CD4-positive, alpha-beta memory T cell (primary cell): ENCODE measurements at places on chromosomes 2 and 18.
A peak's percentile ranks its signal among the peaks of the same experiment; 100 is the strongest.

DNA sequence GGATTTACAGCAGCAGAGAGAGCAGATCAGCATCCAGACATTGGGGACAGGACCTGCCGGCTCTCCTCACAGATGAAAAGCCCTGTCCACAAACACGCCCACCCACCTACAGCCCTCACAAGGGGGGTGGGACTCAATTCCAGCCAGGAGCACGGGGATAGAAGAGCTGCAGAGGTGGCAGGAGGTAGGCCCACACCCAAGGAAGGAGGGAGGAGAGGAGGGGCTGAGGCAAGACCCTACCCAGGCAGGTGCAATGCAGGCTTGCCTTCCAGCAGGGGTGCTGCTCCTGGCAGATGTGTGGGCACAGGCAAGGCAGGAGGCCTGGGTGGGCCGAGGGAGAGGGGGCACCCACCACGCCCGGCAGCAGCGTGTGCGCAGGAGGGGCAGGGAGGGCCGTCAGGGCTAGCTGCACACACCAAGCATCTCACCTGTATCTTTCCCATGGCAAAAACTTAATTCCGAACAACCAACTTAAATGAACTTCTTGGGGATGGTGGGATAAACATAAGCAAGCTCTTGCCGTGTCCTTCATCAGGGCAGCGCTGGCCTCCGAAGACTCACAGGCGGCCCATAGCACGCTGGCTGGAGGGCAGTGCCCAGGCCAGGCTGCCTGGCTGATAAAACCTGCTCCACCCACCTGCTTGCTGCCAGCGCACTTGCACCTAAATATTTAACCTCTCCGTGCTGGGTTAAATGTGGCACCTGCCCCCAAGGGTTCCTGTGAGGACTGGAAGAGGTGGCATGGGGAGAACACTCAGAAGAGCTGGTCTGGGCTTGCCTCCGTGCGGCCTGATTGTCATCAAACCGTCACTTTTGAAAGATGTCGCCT lies 219.5 kb downstream of the HDAC4 start:
- no peak for DNase-seq

DNA sequence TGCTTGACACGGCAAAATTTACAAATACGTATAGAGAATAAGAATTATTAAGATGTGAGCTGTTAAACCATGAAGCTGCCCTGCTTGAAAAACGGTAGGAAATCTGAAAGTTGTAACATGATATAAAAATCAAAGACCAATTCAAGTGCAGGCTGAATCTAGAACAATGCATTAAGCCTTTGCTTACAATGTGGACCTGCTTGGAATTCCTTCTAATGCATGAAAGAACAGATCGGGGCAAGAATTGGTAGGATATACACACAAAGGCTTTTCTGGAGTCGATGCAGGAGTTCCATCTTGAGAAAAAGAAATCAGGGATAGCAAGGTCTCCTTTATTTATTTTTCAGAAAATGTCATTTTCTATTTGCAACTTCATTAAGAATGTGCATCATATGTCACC lies 136.8 kb downstream of the DLGAP1 start:
- no peak for DNase-seq

DNA sequence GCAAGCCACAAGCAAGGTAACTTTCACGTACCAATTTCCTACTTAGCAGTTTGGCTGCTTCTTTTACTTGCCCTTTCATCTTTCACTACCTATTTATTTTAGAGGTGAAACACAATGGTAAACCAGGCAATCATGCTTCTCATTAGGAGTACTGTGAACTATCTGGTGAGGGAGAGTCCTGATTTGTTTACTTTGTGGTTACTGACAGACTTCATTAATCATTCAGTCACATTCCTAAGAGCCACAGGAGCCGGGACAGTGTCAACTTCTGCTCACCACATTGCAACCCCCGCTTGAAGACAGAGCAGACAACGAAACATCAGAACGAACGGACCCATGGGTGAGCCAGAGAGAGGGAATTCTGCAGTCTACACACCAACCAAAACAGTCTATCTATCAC lies 28.8 kb downstream of the TUBB6 start:
- DNase-seq = no peak

DNA sequence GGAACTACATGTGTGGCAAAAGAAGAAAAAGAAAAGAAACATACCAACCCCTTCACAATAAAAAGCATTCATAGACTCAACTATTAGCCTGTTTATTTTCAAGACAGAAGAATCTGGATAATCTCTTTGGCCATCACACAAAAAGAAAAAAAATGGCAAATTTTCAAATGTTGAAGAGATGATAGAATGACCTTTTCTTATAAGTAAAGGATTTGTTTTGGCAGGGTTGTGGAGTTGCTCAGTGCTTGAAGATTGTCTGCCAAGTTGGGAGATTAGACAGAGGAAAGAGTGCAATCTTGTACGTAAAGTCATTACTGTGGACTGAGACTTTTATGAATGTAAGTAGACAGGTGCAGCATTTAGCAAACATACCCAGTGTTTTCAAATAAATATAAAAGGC lies 18.5 kb upstream of the FAM171B start:
- DNase-seq = no peak

DNA sequence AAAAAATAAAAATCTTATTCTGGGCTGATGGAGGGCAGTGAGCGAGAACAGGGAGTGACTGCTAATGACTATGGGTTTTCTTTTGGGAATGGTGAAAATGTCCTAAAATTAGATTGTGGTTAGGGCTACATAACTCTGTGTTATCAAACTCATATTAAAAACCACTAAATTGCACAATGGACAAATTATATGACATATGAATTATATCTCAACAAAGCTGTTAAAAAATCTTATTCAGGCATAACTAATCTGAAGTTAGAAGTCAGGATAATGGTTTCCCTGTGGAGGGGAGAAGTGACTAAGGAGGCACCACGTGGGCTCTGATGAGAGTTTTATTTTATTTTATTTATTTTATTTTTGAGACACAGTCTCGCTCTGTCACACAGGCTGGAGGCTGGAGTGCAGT lies 32.1 kb upstream of the DPP4 start:
- no peak for DNase-seq

- DNase-seq = no peak
Observed at GRCh38 chr2:218816561-218817011, 15.0 kb downstream of the PRKAG3 start.

DNA sequence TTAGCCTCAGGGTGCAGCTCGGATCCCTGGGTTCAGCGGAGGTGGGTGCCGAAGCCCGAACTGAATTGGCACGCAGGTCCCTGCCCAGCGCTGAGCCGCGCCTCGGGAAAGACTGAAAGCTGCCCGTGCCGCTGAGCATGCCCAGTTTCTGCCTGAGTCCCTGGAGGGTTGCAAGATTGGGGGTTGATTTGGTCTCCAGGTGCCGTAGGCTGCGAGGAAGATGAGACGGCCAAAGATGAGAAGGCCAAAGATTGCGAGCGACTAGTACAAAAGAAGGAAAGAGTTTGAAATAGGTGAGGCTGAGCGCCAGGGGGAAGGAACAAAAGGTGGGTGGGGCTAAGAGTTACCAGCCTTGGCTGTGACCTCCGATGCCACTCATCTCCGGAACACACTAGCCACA lies 852 bp upstream of the KCNH7 start:
- DNase-seq = no peak

DNA sequence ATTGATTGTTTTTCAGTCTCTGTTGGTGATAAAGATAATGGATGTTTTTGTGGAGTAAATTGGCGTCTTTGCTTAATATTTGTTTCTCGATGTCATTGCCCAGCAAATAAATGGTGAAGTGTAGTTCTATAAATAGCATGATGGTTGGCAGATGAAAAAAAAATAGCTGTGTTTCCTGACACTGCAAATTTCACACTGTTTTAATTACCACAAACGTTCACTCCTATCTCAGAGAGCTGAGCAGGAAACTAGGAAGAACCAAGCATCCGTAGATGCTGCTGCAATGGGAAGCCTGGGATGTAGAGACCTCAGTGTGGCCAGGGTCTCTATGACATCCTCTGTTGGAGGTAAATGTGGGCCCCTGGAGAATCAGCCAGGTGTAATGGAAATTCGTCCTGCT lies 183.2 kb downstream of the CYRIA start:
- DNase-seq = no peak

DNA sequence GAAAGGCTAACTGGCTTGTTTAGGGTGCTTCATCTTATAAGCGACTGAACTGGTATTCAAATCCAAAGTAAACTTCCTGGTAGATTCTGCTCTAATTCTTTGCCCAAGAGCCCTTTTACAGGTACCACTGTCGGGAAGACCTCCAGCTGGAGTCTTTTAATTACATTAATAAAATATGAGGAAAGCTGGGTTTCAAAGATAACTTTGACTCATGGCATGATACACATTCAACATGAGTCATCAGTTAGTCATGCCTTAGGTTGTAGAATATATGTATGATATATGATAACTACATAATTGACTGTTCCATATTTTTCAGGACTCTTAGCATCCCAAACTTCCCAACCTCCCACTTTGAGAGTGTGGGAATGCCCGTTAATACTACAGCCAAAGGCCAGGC lies 32.3 kb downstream of the ZCCHC2 start:
- no peak for DNase-seq

DNA sequence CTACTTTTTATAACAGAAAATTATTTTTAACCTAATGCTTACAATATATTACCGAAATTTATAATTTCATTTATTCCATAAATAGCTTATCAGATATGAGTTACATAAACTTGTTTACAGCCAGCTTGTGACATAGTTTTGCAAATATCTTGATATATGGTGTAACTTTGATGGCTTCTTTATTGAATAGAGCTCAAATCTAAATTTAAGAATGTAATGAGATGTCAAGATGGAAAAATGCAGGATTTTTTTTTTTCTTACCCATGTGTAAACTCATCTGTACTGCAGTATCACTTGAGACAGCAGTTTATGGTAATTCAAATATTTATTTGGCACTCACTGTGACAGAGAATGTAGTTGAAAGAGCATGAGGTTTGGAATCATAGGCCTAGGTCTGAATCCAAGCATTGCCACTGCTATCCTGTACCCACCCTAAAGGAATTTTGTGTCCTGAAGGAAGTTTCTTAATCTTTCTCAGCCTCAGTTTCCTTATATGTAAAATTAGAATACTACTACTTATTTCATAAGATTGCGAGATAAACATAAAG lies 3.8 kb downstream of the CREB1 start:
- DNase-seq = no peak

GRCh38 chr2:2889646-2890045 lies 488.0 kb downstream of the EIPR1 start:
- no peak for DNase-seq

DNA sequence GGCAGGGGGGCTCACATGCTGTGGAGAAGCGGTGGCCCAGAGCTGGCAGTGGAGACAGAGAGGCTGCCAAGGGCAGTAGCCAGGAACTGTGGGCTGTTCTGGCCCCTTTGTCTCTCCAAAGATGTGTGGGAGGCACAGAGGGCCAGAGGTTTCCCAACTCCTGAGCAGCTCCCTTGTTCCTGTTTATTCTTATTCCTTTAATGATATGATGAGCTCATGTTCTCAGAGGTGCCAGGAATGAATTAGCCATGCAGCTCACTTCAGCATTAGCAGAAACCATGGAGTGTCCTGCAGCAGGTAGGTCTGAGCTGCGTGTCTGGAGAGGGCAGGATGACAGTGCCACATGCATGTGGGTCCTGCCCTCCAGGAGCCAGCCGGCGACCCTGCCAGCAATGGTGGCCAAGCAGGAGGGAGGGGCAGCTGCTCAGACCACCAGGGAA lies 77.9 kb upstream of the FZD7 start:
- DNase-seq = no peak

DNA sequence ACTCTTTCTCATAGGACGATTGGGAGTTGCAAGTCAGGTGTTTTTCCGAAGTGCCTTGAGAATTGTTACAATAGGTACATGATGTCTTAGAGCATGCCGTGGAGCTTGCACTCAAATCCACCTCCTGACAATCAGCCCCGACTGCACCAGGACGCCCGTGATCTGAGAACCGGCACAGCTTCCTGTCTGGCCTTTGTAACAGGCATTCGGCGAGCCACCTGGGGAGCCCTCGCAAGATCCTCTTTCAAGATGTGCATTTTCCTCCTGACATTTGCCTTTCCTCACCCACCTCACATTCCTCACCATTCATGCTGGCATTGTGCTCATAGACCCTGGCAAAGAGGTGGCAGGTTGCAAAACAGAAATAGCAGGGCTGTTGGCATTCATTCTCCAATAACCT lies 427.3 kb downstream of the GALR1 start:
- no peak for DNase-seq

- no peak for DNase-seq
Observed at GRCh38 chr2:179340678-179341077, 76.0 kb upstream of the SESTD1 start.

DNA sequence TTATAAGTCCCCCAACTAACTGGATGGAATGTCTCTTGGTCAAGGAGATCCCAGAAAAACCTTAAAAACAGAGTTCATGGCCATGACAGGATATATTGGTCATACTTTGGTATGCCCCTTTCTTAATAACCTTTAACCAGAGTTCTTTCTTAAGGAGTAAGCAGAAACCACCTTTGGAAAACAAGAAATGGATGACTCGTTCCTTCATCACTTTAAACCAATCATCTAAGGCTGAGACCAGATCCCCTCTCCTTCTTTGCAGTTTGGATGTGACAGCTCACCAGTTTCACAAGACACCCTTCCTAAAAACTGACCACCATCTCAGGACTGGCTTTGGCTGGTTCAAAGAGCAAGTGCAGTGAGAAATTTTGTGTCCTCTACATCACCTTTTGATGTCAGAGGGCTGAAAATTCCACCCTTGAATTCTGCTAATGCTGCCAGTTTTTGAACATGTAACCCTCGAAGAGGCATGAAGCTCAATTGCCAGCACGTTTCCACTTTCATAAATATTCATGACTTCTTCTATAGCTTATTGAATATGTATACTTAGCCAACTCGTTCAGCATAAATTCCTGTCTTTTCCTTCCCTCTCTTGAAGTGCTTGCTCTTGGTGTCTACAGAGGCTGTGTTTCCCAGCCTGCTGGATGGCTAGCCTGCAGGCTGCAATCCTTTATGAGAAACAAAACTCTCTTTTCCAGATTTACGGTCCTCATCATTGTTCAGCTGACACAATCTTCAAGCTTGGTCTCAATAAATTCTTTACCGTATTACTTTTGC lies 1323.5 kb upstream of the TMEFF2 start:
- no peak for DNase-seq

DNA sequence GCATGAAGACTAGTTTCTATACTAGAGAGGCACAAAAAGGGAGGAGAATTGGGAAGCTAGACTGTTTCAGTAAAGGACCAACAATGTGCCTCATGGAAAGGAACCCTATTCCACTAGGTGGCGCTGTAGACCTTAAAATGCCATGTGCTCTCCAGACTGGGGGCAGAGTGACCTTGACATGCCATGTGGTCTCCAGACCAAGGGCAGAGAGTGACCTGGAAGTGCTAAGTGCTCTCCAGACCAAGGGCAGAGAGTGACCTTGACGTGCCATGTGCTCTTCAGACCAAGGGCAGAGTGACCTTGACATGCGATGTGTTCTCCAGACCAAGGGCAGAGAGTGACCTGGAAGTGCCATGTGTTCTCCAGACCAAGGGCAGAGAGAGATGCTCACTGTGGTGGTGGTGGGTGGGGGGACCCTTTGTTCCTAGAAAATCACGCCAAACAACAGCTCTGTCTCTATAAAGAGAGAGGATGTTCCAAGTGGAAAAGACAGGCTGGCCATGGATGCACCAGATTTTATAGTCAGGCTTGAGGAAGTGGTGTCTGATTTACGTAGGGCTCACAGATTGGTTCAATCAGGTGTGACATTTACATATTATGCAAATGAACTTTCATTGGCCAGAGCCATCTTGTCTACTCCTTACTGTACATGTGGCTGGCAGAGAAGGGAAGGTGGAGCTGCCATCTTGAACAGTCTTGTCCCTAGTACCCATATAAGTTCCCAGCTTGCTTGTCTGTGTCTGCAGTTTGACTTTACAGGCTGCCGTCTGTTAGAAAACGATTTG lies 344.0 kb upstream of the DDX18 start:
- no peak for DNase-seq

- peak; percentile 96 for DNase-seq
Observed at GRCh38 chr2:177552422-177553175, 160.0 kb downstream of the AGPS start.
